Bronchus fibroblast of lung (primary cell): ENCODE measurements at places on chromosomes 2 and 18. TPM values are rescaled to one million over a fixed set of nuclear protein-coding genes. Genes with fewer than 3 reads are reported as not detected.

The SMAD7 gene
- total RNA-seq: 1.0 and 1.9 TPM in 2 replicates

The AGXT gene
- 0.15 TPM in 1 of 2 replicates, not detected in the other for total RNA-seq

The LHCGR gene
- not detected in 2 replicates for total RNA-seq

The FAHD2B gene
- total RNA-seq: 5.9 and 7.3 TPM in 2 replicates

The COLEC12 gene
- 14.8 and 15.2 TPM in 2 replicates for total RNA-seq

The CHRNG gene
- not detected in 2 replicates for total RNA-seq

The HES6 gene
- 10.7 and 11.4 TPM in 2 replicates for total RNA-seq

The SRD5A2 gene
- not detected in 2 replicates for total RNA-seq

The MOGAT1 gene
- total RNA-seq: not detected in 2 replicates

The SERPINB11 gene
- not detected in 2 replicates for total RNA-seq

The VWC2L gene
- not detected in 2 replicates for total RNA-seq

The SULT1C3 gene
- not detected in 2 replicates for total RNA-seq

The CXCR1 gene
- total RNA-seq: not detected in 2 replicates

The DOK1 gene
- total RNA-seq: 20.1 and 23.0 TPM in 2 replicates

The TMEM163 gene
- total RNA-seq: not detected in 2 replicates

The IHH gene
- not detected in 2 replicates for total RNA-seq
